ENCODE measurements at places on chromosomes 12 and 14. TPM values are rescaled to one million over a fixed set of nuclear protein-coding genes. Genes with fewer than 3 reads are reported as not detected.

DNA sequence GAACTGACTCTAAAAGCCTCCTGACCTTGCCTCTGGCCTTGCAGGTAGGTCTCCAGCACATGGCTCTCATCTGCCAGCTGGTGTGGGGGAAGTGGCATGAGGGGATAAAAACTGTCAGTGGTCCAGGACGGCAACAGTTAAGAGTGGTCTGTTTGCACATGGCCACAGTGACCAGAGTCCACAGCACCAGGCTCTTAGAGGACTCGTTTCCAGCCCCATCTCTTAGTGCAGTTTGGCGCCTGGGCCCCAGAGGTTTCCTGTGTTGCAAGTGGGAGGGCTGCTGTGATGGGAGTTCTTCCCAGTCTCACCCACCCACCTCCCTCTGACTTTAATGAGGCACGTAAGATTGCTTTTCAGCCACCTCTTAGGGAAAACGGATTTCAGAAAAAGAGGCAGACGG lies 37.0 kb downstream of the APPL2 start:
- no peak overlapping the region for H3K4me3 ChIP-seq
- peaks cover 8% of the 10 kb centered on the region for H3K27me3 ChIP-seq
- DNase-seq = no peak
- H3K27ac ChIP-seq = peak overlapping the region; percentile 62
- H3K4me1 ChIP-seq = peaks cover 41% of the 10 kb centered on the region

GRCh38 chr12:117774941-117775775 lies 193.6 kb downstream of the KSR2 start:
- H3K4me3 ChIP-seq = no peak overlapping the region
- H3K36me3 ChIP-seq = no peaks in the 10 kb centered on the region
- H3K4me1 ChIP-seq = no peaks in the 10 kb centered on the region
- H3K27me3 ChIP-seq = peaks cover 4% of the 10 kb centered on the region
- H3K27ac ChIP-seq = no peak overlapping the region
- DNase-seq = no peak

DNA sequence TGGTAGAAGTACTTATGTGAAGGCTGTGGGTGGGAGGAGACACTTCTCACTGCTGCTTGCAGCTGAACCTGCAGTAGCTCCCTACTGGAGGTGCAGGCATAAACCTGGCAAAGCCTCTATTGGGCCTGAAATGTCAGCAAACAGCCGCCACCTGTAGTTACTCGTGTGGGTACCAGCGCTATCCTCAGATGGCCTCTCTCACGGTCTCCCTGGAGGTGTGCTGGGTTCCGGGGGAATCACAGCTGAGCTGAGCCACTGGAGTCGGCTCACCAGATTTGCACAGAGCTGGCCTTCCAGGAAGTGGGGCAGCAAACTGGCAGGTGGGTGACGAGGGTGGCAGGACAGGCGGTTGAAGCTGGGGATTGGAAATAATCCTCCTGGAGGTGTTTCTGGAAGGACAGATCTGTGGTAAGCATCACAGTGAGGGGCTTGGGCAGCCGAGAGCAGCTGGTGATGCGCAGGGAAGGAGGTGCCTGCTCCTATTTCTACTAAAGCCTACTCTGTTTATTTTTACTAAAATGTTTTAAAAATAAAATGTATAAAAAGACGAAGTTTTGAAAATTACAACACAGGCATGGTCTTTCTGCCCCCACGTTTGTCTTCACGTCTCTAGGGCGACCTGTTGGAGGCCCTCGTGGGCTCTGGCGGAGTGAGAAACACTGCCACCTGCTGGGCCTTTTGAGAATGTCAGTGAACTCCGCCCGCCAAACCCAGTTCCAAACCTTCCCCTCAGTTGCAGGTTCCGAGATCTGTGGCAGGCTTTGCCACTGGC lies 67.8 kb upstream of the PLEKHG3 start:
- peak overlapping the region; percentile 52 for H3K27ac ChIP-seq
- H3K36me3 ChIP-seq = no peaks in the 10 kb centered on the region
- no peak overlapping the region for H3K4me3 ChIP-seq
- H3K4me1 ChIP-seq = peaks cover 42% of the 10 kb centered on the region
- peak; percentile 36 for DNase-seq

DNA sequence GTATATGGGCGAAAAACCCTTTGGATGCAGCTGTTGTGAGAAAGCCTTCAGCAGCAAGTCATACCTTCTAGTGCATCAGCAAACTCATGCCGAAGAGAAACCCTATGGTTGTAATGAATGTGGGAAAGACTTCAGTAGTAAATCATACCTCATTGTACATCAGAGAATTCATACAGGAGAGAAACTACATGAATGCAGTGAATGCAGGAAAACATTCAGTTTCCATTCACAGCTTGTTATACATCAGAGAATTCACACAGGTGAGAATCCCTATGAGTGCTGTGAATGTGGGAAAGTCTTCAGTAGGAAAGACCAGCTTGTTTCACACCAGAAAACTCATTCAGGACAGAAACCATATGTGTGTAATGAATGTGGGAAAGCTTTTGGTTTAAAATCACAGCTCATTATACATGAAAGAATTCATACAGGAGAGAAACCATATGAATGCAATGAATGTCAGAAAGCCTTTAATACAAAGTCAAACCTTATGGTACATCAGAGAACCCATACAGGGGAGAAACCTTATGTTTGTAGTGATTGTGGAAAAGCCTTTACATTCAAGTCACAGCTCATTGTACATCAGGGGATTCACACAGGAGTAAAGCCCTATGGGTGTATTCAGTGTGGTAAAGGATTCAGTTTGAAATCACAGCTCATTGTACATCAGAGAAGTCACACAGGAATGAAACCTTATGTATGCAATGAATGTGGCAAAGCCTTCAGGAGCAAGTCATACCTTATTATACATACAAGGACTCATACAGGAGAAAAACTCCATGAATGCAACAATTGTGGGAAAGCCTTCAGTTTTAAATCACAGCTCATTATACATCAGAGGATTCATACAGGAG lies 21.4 kb downstream of the ZNF268 start:
- H3K36me3 ChIP-seq = peaks cover 67% of the 10 kb centered on the region
- DNase-seq = no peak
- peaks cover 7% of the 10 kb centered on the region for H3K27me3 ChIP-seq
- no peaks in the 10 kb centered on the region for H3K4me1 ChIP-seq

GRCh38 chr12:131167334-131167733 lies 213.6 kb downstream of the ADGRD1 start:
- DNase-seq = no peak
- H3K4me1 ChIP-seq = no peaks in the 10 kb centered on the region
- peaks cover 3% of the 10 kb centered on the region for H3K27me3 ChIP-seq
- H3K27ac ChIP-seq = no peak overlapping the region
- no peak overlapping the region for H3K4me3 ChIP-seq

DNA sequence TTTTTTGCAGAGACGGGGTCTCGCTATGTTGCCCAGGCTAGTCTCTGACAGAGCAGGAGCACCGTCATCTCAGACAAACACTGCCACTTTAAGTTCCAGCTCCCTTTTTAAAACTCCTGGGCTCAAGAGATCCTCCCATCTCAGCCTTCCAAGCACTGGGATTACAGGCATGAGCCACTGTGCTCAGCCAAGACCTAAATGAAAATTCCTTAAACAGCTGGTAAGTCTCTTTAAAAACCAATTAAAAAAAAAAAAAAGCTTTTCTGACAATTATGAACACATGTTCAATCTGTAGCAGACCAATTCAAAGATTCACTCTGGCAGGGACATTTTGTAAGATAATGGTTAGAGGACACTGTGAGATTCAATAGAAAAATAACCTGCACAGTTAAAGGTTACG lies 77.8 kb downstream of the HECTD4 start:
- H3K27ac ChIP-seq = peak overlapping the region; percentile 45
- no peak for DNase-seq
- H3K4me1 ChIP-seq = peaks cover 22% of the 10 kb centered on the region
- no peaks in the 10 kb centered on the region for H3K27me3 ChIP-seq
- H3K36me3 ChIP-seq = peaks cover 23% of the 10 kb centered on the region

DNA sequence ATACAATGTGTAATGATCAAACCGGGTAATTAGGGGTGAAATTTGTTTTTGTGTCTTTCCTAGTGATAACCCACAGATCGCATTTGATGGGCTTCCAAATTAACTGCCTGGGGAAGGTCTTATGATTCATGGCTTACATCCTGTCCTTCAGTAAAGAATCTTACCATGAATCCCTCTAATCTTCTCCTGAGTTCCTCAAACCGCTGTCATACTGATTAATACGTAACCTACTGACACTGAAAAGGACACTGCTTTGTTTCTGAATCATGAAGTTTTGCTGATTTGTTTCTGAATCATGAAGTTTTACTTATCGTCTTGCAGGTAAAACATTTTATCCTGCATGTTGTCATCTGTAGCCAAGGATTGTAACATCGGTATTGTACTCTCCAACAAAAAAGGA lies 52.0 kb upstream of the CRY1 start:
- H3K36me3 ChIP-seq = no peaks in the 10 kb centered on the region
- DNase-seq = no peak
- peaks cover 3% of the 10 kb centered on the region for H3K27me3 ChIP-seq
- no peak overlapping the region for H3K27ac ChIP-seq

GRCh38 chr12:40099423-40099853 lies 6.4 kb downstream of the SLC2A13 start:
- H3K4me3 ChIP-seq = no peak overlapping the region
- H3K27me3 ChIP-seq = no peaks in the 10 kb centered on the region
- H3K27ac ChIP-seq = no peak overlapping the region
- H3K4me1 ChIP-seq = peaks cover 9% of the 10 kb centered on the region
- no peaks in the 10 kb centered on the region for H3K36me3 ChIP-seq

GRCh38 chr14:92568621-92569479 lies 55.3 kb downstream of the RIN3 start:
- no peak for DNase-seq
- H3K4me1 ChIP-seq = peaks cover 26% of the 10 kb centered on the region
- H3K27ac ChIP-seq = no peak overlapping the region
- no peak overlapping the region for H3K4me3 ChIP-seq

DNA sequence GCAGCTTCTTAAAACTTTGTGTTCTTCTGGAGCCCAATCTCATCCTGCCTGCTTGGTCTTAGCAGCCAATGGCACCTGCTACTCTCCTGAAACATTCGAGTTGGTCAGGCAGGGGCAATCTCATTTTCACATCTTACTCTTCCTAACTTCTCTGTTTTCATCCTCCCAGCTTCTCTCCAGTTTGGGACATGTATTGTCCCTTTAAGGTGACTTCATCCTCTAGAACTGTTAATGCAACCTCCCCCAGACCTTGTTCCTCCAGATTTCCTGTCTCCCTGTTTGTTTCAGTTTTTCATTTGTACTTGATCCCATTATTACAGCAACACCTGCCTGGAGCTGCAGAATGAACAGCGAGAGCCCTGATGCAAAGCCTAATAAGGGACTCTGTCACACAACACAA lies 31.3 kb downstream of the SERPINA11 start:
- H3K4me3 ChIP-seq = no peak overlapping the region
- DNase-seq = no peak
- H3K36me3 ChIP-seq = no peaks in the 10 kb centered on the region
- peaks cover 7% of the 10 kb centered on the region for H3K27me3 ChIP-seq

- no peak for DNase-seq
- H3K27me3 ChIP-seq = peaks cover 11% of the 10 kb centered on the region
- H3K36me3 ChIP-seq = peaks cover 41% of the 10 kb centered on the region
- H3K27ac ChIP-seq = peak overlapping the region; percentile 55
- H3K4me3 ChIP-seq = peak overlapping the region; percentile 72
Observed at GRCh38 chr12:56684745-56685359, 3.2 kb downstream of the PTGES3 start.

DNA sequence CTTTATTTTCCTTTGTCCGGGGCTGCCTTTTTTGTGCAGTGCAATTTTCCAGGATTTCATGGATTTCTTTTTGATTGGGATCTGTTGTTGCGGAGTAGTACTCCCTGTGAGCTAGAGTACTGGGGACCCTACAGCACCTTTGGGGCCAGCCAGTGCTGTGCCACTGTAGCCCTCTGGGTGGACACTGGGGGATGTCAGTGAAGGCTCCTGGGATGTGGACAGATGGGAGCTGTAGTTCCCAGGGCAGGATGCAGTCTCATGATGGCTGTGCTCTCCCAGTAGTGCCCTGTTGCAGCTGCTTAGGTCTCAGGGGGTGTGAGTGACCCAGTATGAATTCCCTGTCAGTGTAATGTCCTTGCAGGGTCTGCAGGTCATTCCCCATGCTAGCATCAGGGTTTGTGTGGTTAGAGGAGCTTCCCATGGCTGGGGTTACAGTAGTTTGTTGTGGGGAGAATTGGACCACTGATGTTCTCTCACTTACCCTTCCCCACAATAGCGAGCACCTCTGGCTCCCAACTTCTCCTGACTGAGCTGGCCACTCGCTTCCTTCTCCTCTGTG lies 72.2 kb downstream of the BRMS1L start:
- no peaks in the 10 kb centered on the region for H3K4me1 ChIP-seq
- no peak overlapping the region for H3K27ac ChIP-seq
- H3K27me3 ChIP-seq = peaks cover 6% of the 10 kb centered on the region
- DNase-seq = no peak

DNA sequence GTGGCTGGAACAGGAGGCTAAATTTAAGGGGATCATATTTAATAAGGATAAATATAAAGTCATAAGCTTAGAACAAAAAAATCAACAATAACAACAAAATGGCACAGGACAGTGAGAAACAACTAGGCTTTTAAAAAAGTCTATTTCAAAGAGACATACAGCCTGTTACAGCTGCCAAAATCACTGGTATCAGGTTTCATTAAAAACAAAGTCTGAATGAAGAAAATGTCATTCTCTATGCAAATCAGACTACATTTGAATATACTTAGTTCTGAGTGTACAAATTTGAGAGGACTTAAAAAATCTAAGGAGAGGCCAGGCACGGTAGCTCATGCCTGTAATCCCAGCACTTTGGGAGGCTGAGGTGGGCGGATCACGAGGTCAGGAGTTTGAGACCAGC lies 44.0 kb downstream of the TFCP2 start:
- peaks cover 10% of the 10 kb centered on the region for H3K36me3 ChIP-seq
- H3K4me1 ChIP-seq = peaks cover 17% of the 10 kb centered on the region
- no peak for DNase-seq
- H3K4me3 ChIP-seq = no peak overlapping the region
- H3K27me3 ChIP-seq = peaks cover 4% of the 10 kb centered on the region

- H3K4me1 ChIP-seq = no peaks in the 10 kb centered on the region
- no peak overlapping the region for H3K4me3 ChIP-seq
- no peak overlapping the region for H3K27ac ChIP-seq
- DNase-seq = no peak
- H3K27me3 ChIP-seq = no peaks in the 10 kb centered on the region
- peaks cover 5% of the 10 kb centered on the region for H3K36me3 ChIP-seq
Observed at GRCh38 chr14:72264716-72265115, 332.5 kb downstream of the RGS6 start.

DAO gene
- total RNA-seq = not detected

FAM186B gene
- total RNA-seq = 0.26 TPM

LPAR5 gene
- not detected for total RNA-seq

AHSA1 gene
- total RNA-seq = 142 TPM

CFAP54 gene
- 0.51 TPM for total RNA-seq

CPNE6 gene
- not detected for total RNA-seq

KLRK1 gene
- total RNA-seq = not detected

LDHB gene
- 635 TPM for total RNA-seq

MYH6 gene
- not detected for total RNA-seq
